Stimulated activated CD4-positive, alpha-beta T cell treated with anti-CD3 and anti-CD28 coated beads, Interleukin-1b, Interleukin-23, amount 100 ng/mL, for 24 hours (primary cell): ENCODE measurements at places on chromosomes 2 and 18.

- DNase-seq = no peak
Observed at GRCh38 chr2:181070119-181070835, 89.9 kb downstream of the UBE2E3 start.

- no peak for DNase-seq
Observed at GRCh38 chr2:88841224-88841929, 149.9 kb downstream of the RPIA start.

- no peak for DNase-seq
Observed at GRCh38 chr2:221289389-221289788, 282.7 kb downstream of the EPHA4 start.

DNA sequence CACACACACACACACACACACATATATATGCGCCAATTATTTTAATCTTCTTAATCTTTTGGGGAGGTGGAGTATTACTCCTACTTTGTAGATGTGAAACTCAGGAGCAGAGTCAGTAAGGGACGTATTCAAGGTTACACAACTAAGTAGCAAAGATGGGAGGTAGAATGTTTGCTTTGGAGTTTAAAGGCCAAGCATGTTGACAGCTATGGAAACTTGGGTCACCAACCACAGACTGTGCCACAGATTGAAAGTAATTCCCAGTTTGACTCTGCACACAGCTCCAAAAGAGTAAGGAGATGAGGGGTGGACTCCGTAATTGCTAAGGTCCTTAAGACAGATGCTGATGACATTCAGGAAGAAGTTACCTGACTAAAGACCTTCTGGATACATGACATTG is 124.8 kb upstream of the ITGB6 start:
- DNase-seq = no peak

GRCh38 chr2:28343971-28344715 is 48.5 kb upstream of the FOSL2 start:
- no peak for DNase-seq

DNA sequence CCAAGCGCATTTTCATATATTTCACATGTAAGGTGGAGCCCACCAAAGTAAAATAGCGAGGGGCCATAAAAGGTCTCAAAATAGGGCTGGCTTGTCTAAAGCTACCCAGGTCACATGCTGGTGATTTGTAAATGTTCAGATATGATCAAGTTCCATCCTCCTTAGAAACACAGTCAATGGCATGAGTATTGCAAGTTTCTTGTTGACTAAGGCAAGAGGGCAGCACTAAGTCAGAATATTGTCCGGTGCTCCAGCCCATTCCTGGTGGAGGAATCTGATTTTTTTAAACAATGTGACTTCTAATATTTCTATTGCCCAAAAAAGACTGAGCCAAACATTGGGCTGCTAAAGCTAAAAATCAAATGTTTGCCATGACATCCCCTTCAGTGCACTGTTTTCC is 85.1 kb downstream of the LAMA1 start:
- DNase-seq = no peak

DNA sequence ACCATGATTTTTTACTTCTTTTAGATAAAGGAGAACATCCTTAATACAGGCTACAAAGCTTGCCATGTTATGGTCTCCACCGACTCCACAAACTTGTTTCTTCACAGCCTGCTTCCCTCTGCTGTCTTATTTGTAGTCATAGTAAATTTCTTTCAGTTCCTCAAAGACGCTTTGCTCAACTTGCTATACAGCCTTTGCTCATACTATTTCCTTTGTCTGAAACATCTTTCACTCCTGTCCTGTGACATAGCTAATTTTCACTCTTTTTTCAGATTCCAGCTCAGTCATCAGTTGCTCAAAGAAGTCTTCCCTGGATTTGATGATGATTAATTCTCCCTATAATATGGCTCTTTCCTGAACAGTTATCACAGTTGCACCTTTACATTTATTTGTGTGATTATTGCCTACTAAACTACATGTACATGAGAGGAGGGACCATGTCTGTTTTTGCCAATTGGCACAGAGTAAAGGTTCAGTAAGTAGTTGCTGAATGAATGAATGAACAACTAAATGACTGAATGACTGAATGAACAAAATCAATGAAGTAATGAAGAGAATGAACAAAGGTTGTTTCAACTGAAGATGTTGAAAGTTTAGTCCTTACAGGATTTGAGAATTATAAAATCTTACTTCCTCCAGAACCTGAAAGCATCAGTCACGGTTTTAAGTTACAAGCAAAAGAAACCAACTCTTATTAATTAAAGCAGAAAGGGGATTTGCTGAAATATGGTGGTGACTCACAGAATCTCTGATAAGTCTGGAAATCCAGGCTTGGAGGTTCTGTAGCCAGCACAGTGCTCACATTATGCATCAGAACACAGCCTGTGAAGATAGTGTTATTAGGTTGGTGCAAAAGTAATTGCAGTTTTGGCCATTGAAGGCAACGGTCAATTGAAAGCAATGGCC is 186.4 kb upstream of the FAM98A start:
- no peak for DNase-seq
